ENCODE measurements at places on chromosomes 12 and 14.

GRCh38 chr14:68890173-68890931 lies 88.8 kb downstream of the ACTN1 start:
- no peak for DNase-seq

GRCh38 chr14:56131004-56131864 lies 13.0 kb downstream of the PELI2 start:
- DNase-seq, result no peak

DNA sequence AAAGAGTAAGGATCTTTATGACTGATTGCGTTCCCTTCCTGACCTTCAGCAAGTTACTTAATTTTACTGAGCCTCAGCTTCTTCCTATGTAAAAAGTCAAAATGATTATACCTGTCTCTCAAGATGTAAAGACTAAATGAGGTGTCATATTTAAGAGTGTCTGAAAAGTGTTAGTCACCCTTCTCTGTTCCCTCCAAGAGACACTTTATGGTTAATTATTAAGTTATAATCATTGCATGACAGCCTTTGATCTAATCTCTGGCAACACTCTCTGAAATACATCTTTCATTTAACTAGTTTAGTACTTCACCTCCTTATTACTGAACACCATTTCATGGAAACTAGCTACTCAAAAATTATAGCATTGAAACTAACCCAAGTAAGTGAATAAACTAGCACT lies 54.8 kb downstream of the BMAL2 start:
- no peak for DNase-seq

DNA sequence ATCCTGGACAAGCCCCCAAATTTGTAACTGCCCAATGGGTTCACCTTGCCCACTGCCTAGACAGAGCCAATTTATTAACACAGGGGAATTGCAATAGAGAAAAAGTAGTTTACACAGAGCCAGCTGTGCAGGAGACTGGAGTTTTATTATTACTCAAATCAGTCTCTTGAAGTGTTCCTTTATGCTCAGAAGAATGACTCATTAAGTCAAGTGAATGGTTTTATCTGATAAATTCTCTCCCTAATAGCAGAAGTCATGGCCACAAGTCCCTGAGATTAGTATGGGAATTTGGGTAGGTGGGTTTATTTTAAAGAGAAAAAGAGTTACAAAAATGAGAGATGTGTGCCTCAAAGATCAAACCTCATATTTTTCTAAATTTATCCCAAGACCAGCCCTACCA lies 122.8 kb upstream of the NUDT4 start:
- no peak for DNase-seq

- DNase-seq, result no peak
Observed at GRCh38 chr12:1949771-1950470, 31.5 kb upstream of the CACNA2D4 start.

DNA sequence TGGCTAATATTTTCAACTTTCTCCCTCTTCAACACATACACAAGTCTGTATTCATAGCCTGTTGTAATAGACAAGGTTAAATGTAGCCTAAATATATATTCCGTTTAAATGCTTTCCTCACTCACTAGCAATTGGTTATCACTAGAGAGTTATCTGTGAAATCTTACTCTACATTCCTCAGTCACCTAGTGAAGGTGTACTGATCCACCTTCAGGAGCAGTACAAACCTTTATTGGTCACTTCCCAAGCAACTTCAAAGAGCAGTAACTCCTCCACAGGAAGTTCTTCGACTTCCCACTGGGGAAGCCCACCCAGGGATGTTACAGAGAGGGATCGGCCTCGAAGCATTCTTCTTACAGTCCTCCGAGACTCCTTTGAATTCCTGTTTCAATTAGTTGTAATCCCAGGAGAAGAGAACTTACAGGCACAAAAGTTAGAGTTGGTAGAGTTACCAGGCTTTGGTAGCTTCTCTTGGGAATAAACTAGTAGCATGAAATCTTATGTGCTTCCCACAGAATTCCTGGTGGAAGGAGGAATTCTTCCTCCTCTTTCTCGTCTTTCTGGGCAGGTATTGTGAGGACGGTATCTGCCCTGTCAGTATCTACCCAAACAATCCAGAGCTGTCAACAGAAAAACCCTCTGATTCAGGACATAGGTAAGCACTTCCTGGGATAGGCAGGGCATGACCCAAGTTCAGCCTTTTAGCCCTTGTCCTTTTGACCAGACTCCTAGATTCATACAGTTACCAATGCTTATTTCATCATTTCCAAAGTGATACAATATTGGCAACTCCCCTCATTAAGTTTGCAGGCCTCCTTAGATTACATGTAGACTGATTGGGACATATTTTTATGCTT lies at the start of gene GYS2:
Gene GYS2, minus strand, starts transcription at position 603 of the 857 bp plus-strand sequence. Its CDS starts 255 bp downstream, at position 348.
- DNase-seq, result no peak

- no peak for DNase-seq
Observed at GRCh38 chr12:93027041-93027440, 97.9 kb upstream of the EEA1 start.

- no peak for DNase-seq
Observed at GRCh38 chr14:29749327-29749726, 178.3 kb downstream of the PRKD1 start.

- DNase-seq, result no peak
Observed at GRCh38 chr12:82426081-82426480, 67.8 kb downstream of the METTL25 start.

DNA sequence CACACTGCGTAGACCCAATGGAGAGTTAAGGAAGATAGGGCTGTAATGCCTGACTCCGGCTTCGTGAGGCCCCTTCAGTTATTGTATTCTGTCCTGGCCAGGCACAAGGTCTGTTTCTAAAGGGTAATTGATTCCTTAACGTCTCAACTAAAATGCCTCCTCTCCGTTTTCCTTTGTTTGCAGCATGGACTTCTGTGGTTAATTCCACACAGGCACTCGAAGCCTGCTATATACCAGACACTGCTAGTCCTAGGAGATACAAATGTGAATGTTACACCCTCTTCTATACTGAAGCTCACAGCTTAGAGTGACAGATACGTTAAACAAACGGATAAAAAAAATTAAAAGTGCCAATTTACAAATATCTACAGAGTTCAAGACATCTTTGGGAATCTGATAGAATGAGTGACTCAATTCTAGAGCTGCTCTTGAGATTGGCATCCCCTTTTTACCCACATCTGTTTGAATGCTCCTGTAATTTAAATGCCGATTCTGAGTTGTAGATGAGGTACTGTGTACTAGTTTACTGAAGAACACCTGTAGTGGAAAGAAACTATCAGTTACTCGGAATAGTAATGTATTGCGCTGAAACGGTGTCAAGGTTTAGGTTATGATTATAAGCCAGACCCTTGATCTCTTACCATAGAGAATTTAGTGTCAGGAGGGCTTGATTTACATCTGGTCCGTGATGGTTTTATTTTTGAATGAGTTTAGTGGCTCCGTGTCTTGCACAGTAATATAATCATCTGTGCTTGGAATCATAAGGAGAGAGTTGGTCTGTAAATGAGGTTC lies 784 bp downstream of the PSMA6 start:
- DNase-seq, result no peak

GRCh38 chr12:49097381-49097780 lies 2.8 kb upstream of the DHH start:
- no peak for DNase-seq

GRCh38 chr12:53492830-53493609 lies 6.2 kb downstream of the MAP3K12 start:
- DNase-seq, result peak; percentile 85

GRCh38 chr12:131113568-131114270 lies 160.0 kb downstream of the ADGRD1 start:
- DNase-seq, result no peak

DNA sequence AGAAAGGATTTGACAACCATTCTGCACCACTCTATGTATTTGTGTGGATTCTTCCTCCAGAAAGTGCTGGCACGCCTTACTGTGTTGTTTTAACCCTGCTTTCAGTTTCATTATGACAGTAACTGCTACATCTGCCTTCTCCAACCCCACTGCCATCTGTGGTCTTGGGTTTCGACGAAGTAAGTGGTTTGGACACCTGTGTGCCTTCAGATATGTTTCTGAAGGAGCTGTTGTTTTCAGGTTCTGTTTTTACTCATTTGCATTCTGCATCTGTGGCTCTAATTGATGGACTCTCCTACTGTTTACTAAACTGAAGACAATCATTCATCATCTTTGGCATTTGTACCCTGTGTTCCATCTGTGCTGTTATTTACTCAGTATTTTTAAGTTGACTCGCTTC lies 4.1 kb downstream of the TSHR start:
- no peak for DNase-seq

DNA sequence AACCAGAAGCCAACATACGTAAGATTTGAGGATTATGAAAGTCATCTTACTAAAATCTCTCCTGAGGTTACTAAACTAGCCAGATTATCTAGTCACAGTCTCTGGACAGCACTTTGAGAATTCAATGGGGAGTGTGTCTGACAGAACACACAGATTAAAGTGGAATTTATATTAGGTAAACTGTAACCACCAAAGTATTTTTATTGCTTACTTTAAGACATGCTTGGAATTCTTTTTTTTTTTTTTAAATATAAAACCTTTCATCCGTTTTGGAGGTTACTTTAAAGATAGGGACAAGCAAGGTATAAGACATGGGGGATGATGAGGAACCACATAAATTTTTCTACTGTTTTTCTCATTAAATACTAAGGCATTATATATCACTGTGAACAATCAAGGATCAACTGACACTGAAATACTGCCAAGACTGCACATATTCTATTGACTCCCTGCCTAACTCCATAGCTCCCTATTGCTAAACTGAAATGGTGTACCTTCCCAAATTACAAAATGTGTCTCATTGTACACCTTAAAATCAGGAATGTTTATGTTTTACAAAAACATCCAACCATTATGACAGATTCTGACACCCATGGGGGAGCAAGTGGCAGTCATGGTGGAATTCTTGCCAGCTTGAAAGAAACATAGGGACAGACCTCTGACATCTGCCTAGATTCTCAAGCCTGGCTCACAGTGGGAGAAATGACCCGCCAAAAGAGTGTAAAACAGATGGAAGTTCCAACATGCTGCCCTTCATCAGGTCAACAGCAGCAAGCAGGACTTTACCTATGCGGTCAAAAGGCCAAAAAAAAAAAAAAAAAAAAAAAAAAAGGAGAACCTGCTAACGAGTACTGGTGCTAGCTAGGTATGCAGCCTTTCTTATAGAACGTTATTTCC lies 239.3 kb downstream of the MED13L start:
- peak; percentile 9 for DNase-seq

DNA sequence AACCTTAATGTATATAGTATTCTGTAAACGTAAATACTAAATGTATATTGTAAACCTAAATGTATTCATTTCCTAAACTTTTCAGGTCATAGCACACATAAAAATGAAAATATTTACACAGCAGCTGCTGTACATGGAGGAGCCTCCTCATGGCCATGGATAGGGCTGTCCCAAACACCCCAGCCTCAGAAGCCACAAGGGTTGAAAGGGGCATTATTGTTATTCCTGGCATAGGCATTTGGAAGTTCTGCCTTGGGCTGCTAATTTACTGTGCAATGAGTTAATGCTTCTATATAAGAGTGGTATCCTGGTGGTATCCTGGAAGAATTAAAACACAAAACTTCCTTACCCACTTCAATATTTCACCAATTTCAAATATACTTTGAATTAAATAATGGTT lies 159.4 kb downstream of the SLC5A8 start:
- DNase-seq, result no peak

- no peak for DNase-seq
Observed at GRCh38 chr14:29941401-29941800, 13.8 kb upstream of the PRKD1 start.

DNA sequence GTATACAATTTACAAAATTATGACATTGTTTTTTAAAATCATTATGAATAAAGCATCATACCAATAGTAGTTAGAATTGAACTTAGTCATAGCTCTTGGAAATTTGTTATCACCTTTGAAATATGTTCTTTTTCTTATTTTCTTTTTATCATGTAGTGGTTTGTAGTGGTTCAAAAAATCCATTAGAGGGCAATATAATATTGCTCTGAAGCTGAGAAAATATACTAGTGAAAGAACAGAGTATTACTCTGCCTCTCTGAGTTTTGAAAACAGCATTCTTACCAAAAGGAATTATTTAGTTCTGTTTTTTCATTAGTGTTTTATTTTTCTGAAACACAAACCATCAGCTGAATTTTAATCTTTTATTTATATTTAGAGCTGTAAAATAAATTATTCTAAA lies 76.2 kb downstream of the PDZRN4 start:
- DNase-seq, result no peak

DNA sequence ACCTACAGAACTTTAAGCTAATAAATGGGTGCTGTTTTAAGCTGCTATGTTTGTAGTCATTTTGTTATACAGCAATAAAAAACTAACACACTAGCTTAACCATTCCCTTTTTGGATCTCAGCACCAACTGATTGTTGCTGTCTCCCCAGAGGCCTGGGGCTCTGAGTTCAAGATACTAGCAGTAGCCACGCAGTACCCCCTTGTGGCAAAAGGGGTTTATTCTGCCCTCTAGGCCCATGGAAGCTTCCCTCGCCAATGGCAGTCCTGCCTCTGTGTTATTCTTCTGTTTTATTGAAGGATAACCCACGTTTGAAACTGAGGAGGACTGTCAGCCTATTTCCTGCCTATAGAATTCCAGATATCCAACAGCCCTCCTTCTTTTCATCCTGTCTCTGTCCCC lies 455.3 kb upstream of the ATP2B1 start:
- DNase-seq, result no peak

GRCh38 chr14:69620211-69620611 lies 8.8 kb downstream of the SUSD6 start:
- no peak for DNase-seq

DNA sequence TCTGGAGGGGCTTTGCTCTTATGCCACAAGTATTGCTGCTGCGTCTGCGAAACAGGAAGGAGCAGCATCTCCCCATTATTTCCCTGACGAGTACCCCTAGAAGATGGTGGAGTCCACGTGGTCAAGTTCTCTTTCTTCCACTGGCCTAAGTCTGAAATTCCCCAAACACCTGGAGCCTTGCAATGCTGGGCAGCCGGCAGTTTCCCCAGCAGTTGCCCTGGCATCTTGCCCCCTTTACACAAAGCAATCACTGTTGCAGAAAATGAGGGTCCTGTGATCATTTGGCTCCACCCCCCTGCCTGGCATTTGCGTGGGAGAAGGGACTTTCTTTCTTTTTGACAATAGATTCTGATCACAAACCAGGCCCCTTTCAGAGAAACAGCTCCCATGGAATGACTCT lies 56.9 kb downstream of the FOS start:
- no peak for DNase-seq

GRCh38 chr14:55303125-55303499 lies 31.9 kb downstream of the FBXO34 start:
- DNase-seq, result no peak

- DNase-seq, result no peak
Observed at GRCh38 chr14:63513756-63514155, 29.4 kb downstream of the PPP2R5E start.

GRCh38 chr12:71061451-71061850 lies 96.3 kb downstream of the TSPAN8 start:
- DNase-seq, result no peak

GRCh38 chr12:84604551-84604950 lies 308.0 kb downstream of the SLC6A15 start:
- DNase-seq, result no peak

All from T1000 (cell line).